ENCODE measurements at places on chromosomes 12 and 14.

- DNase-seq: no peak
These were observed 255.1 kb upstream of the KRR1 start for GRCh38 chr12:75766263-75767160.

DNA sequence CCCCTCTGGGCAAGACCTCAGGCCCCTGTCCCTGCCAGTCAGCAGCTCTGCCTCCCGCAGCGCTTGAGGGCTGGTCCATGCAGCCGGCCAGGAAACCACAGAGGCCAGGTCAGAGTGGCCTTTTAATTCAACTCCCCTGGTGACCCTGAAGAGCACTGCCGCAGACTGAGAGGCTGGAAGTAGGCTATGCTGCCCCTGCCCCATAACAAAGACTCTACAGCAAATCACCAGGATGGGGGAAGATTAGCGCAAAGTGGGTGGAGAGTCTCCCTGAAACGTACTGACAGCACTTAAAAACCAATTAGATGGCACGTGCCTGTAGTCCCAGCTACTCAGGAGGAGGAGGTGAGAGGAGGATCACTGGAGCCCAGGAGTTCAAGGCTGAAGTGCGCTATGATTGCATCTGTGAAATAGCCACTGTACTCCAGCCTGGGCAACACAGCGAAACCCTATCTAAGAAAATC lies 70.5 kb downstream of the ITPK1 start:
- DNase-seq: no peak

DNA sequence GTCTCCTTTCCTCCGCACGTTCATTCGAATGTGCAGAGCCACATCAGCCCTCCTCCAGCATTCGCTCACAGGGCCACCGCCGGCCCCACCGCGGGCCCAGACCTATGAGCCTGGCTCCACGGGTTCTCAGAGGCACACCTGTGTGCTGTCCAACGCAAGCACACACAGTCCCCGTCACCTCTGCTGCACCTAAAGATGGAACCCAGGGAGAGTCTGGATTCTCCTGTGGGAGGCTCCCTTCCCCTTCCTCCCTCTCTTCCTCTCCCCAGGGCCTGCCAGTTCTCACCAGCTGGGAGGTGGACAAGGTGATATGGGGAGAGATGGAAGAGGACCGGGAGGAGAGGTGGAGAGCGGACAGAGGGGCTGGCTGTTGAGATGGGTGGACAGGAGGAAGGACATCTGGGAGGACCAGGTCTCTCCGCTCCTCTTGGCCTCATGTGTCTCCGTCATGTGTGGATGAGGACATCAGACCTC lies 4.9 kb upstream of the AQP6 start:
- DNase-seq: no peak

DNA sequence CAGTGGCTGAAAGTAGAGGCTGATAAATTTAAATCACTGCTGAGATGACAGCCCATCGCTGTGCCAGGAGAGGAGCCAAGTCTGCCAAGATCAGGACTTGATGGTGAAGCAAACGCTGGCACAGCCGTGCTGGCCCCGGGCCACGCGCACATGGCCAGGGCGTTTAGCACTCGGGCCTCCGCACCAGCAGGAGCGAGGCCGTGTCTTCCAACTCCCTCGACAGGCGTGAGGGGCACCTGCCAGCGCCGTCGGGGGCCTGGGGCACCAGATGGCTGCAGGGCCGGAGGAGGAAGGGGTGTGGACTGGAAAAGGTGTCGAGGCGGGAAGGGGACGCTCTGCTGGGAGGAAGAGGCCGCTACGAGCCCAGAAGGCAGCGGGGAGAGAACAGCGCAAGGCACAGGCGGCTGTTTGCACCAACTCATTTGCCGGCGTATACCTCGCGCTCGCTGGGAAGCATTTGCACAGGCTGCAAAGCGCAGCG lies 29.5 kb downstream of the RIMBP2 start:
- DNase-seq: peak; percentile 62

- DNase-seq: no peak
These were observed 79.1 kb downstream of the VCPKMT start for GRCh38 chr14:50037240-50037639.

DNA sequence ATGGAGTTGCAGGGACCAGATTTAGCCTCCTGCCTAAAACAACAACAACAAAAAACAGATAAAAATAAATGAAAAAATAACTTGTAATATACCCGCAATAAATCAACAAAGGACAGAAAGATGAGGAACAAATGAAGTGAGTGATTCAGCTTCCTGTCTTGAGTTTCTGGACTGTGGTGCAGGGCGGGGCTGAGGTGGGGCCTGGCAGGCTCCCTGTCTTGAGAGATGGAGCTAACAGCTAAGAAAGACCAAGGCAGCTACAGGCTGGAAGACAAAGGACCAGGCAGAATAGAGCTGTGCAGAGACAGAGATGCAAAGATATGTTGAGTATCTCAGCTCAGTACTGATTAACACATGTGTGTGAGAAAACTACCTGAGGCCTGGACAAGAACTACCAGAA lies 879.2 kb downstream of the AACS start:
- no peak for DNase-seq

DNA sequence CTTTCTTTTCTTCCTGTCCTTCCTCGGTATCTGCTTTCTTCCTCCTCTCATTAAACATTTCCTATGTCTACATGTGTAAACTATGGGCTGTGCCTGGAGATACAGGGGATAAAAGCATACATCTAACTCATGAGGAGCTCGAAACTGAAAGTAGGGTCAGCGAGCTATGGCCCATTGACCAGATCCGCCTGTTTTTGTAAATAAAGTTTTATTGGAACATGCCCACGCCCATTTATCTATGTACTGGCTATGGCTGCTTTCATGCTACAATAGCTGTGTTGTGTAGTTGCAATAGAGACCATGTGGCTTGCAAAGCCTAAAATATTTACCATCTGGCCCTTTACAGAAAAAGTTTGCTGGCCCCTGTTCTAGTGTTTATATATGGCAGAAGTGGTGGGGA lies 500.8 kb upstream of the GARIN6 start:
- DNase-seq: no peak
